Tongue (tissue), 3 donors: ENCODE measurements at places on chromosomes 6 and 20. TPM values are rescaled to one million over a fixed set of nuclear protein-coding genes. Genes with fewer than 3 reads are reported as not detected.

Gene CLDN20
- total RNA-seq = not detected

Gene MMP24OS
- 7.6 TPM for total RNA-seq

DNA sequence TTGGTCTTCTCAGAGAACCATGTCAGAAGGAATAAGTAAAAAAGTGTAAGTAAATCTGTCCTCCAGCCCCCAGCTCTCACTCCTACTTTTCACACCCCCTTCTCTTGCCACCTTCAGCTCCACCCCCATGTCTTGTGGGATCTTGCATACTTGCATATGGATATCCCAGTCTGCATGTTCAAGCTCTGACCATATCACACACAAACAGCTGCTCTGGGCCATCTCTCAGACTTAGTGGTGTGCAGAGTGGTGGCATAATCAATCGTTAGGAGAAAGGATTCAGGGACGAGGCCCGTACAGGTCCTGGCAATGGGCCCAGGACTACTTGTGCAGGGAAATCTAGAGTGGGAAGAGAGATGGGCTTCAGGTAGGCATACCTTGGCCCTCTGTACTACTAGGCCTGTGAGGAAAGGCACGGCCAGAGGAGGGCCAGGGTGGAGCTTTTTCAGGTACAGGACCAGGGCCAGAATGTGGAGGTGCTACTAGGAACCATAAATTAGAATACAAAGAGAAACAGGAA is 112.0 kb upstream of the SGK1 start:
- DNase-seq = no peak

- no peak for DNase-seq
Observed at GRCh38 chr20:43404878-43405277, 52.8 kb upstream of the SRSF6 start.

- DNase-seq = peak; percentile 51
Observed at GRCh38 chr6:108598305-108598863, 37.7 kb downstream of the FOXO3 start.

GRCh38 chr6:16438718-16439591 is 200.6 kb downstream of the GMPR start:
- DNase-seq = no peak

DNA sequence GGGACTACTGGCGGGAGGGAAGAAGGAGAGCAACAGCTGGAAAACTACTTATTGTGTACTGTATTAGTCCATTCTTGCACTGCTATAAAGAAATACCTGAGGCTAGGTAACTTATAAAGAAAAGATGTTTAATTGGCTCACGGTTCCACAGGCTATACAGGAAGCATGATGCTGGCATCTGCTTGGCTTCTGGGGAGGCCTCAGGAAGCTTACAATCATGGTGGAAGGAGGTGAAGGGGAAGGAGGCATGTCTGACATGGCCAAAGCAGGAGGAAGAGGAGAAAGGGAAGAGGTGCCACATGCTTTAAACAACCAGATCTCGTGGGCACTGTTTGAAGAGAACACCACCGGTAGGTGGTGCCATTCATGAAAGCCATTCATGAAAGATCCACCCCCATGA is 67.3 kb downstream of the GMDS start:
- no peak for DNase-seq

DNA sequence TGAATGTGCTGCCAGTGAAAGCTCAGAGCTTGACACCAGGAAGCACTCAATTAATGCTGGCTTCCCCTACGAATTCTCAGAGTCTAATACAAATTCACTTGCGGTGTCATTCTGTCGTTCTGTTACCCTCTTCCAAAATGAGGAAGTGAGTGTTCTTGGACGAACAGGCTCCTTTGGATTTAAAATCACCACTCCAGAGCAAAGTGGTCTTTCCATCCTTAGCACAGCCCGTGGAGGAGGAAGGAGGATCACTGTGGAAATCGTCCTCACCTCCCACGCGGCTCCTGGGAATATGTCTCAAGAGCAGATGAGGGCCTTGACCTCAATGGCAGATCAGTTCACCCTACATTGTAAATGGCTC is 41.7 kb downstream of the RIOK1 start:
- DNase-seq = no peak
